Nephron progenitor cell (in vitro differentiated cells): ENCODE measurements at places on chromosomes 12 and 14.

GRCh38 chr14:105019861-105020814, 745 bp downstream of the CDCA4 start:
- DNase-seq: peak; percentile 70

- DNase-seq: no peak
Observed at GRCh38 chr12:112961074-112961473, 17.2 kb upstream of the OAS2 start.

- DNase-seq: no peak
Observed at GRCh38 chr14:32709027-32709426, 229.7 kb upstream of the NPAS3 start.

DNA sequence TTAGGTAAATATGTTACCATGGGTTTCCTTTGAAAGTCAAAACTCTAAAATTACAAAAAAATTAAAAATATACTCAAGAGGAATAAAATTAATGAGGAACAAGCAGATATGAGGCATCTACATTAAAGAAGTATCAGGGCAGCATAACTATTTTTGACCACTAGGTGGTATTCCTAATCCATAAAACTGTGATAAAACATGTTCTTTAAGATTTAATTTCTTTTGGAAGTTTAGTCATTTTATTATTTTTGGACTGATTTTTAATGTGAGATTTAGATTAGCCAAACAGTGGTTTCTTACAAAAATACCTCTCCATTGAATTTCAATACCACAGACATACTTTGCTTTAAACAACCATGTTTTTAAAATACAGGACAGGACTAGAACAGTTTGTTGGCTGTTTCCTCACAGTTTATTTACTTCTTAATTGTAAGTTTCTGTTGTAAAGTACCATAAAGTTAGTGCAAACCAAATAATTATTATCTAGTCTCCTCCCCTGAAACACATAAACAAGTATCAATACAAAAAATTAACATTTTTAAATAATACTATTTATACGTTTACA, 49.8 kb downstream of the NTS start:
- no peak for DNase-seq

GRCh38 chr12:46659824-46660223, 166.0 kb downstream of the SLC38A4 start:
- DNase-seq: no peak
